ENCODE measurements at places on chromosomes 6 and 20. TPM values are rescaled to one million over a fixed set of nuclear protein-coding genes. Genes with fewer than 3 reads are reported as not detected.

DNA sequence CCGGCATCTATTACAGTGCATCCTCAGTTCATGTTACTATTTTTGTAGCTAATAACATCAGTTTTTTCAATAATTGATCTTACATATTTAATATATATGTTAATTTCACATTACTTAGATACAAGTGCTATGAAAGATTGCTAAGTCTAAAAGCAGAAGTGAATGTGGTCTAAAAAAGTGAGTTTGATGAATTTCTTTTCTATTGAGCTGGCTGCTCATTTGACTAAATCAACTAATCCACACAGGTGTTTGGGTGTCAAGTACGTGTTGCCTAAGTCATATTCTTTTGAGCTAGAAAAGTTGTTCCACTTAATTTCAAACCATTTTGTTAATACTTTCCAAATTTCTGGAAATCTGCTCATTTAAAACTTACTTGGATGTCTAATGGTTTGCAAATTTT, 46.6 kb upstream of the EZR start:
- H3K36me3 ChIP-seq: no peaks in the 10 kb centered on the region
- no peak overlapping the region for H3K4me3 ChIP-seq
- H3K4me1 ChIP-seq: peaks cover 1% of the 10 kb centered on the region
- no peak overlapping the region for H3K27ac ChIP-seq
- DNase-seq: no peak
- H3K27me3 ChIP-seq: no peaks in the 10 kb centered on the region

DNA sequence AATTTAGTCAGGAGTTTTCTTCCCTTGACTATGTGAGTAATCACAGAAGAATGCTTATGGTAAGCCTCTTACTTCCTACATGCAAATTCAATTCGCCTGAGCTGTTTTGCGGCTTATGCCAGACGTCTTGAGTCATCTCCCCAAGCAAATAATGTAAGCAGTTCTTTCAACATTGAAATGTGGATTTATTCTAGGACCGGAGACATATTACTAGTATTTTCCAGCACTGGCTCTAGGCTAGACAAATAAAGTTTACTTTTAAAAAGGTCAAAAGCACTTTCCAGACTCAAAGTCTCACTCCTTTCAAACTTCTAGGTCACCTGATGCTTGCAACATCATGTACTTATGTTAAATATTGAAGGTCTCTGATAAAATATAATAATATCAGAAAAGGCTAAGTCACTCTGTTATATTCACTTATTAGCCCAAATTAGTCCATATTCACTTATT, 38.1 kb upstream of the NOX3 start:
- H3K36me3 ChIP-seq: no peaks in the 10 kb centered on the region
- H3K4me1 ChIP-seq: peaks cover 4% of the 10 kb centered on the region
- H3K27ac ChIP-seq: peak overlapping the region; percentile 40
- H3K27me3 ChIP-seq: no peaks in the 10 kb centered on the region
- H3K4me3 ChIP-seq: no peak overlapping the region

GCNT2 gene
- 0.92 TPM for total RNA-seq

C6orf58 gene
- not detected for total RNA-seq

PRRT1 gene
- total RNA-seq: 3.6 TPM

DNA sequence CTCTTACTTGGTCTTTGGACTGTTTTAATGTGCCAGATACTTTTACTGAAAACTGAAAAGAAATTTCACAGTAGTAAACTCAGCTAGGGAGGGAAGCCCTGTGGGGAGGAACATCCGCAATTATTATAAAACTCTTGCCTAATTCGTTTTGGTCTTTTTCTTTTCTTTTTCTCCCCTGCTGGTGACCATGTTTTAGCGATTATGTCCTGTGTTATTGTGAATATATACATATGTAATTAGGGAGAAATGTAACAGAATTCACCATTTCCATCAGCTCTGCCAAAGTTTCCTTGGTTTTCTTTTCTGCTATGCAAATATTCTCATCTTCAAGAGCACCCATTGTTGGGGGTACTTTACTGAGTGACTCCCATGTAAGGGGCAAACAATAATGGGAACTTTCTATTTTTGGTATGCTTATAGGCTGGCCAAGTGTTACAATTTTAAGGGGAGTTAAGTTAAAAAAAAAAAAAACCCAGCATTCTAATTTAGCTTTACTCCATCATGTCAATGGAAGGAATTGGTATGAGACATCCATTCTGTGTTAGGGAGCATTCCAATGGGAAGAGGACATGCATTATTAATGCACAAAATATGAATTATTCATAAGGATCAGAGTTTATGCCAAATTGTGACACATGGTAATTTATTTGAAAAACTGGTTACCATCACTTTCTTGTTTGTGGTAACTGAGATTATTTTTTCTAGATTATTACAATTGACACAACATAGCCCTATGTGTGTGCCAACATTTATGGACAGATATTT, 2.0 kb downstream of the DOK5 start:
- H3K4me1 ChIP-seq: peaks cover 1% of the 10 kb centered on the region
- no peak overlapping the region for H3K27ac ChIP-seq
- H3K36me3 ChIP-seq: no peaks in the 10 kb centered on the region
- H3K4me3 ChIP-seq: no peak overlapping the region
- H3K27me3 ChIP-seq: no peaks in the 10 kb centered on the region

- no peak overlapping the region for H3K27ac ChIP-seq
- no peak for DNase-seq
- no peaks in the 10 kb centered on the region for H3K36me3 ChIP-seq
Measured at GRCh38 chr6:167717867-167718266, 108.8 kb upstream of the AFDN start.

DNA sequence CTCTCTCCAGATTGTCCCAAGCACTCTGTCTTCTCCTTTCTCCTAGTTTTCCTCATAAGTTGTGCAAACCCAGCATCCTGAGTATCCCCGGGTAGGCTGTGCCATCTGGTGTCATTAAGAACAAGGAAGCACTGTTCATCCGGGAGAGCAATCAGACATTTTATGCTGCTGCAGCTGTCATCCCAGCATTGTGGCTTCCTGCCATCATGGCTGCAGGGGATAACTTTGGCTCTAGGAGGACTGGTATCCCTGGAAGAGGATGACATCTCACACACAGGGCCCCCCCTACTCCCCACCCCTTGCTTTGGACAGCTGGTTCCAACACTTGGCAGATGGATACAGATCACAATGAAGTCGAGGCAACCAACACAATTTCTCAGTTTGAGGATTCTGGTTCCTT, 1195.1 kb upstream of the MAP3K7 start:
- H3K36me3 ChIP-seq: no peaks in the 10 kb centered on the region
- no peak overlapping the region for H3K27ac ChIP-seq
- H3K4me3 ChIP-seq: no peak overlapping the region
- no peaks in the 10 kb centered on the region for H3K4me1 ChIP-seq
- no peaks in the 10 kb centered on the region for H3K27me3 ChIP-seq

GRCh38 chr6:114432400-114432799, 89.6 kb upstream of the HS3ST5 start:
- H3K27me3 ChIP-seq: no peaks in the 10 kb centered on the region
- H3K27ac ChIP-seq: no peak overlapping the region
- H3K36me3 ChIP-seq: no peaks in the 10 kb centered on the region
- DNase-seq: no peak
- H3K4me3 ChIP-seq: no peak overlapping the region

DNA sequence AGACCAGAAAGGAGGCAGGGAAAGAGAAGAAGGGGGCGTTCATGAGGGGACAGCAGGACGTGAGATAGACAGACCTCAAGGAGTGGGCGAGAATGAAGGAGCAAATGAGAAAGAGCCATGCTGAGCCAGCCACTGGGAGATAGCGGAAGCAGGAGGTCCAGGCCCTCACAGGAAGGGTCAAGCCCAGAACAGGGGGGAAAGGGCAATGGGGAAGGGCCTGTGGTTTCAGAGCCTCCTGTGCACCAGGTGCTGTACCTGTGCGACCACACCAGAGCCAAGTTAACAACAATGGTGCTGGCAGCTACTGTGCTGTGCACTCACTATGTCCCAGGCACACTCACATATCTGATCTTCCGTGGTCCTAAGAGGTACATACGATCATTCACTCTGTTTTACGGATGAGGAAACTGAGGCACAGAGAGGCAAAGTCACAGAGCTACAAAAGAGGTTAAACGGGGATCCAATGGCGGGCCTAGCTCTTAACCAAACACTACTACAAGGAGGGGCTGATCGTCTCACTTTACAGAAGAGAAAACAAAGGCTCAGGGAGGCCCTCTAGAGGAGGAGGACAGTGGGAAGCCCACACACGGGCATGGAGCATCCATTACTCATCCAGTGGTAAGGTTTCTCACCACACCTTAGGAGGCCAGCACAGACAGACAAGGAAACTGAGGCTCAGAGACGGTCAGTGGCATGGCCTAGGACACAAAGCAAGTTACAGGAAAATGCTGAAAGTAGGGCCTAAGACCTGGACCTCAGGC, 129.1 kb downstream of the PREX1 start:
- peaks cover 14% of the 10 kb centered on the region for H3K4me1 ChIP-seq
- no peak overlapping the region for H3K27ac ChIP-seq
- H3K36me3 ChIP-seq: no peaks in the 10 kb centered on the region
- H3K27me3 ChIP-seq: no peaks in the 10 kb centered on the region
- no peak overlapping the region for H3K4me3 ChIP-seq
- no peak for DNase-seq

C6orf15 gene
- not detected for total RNA-seq

DNA sequence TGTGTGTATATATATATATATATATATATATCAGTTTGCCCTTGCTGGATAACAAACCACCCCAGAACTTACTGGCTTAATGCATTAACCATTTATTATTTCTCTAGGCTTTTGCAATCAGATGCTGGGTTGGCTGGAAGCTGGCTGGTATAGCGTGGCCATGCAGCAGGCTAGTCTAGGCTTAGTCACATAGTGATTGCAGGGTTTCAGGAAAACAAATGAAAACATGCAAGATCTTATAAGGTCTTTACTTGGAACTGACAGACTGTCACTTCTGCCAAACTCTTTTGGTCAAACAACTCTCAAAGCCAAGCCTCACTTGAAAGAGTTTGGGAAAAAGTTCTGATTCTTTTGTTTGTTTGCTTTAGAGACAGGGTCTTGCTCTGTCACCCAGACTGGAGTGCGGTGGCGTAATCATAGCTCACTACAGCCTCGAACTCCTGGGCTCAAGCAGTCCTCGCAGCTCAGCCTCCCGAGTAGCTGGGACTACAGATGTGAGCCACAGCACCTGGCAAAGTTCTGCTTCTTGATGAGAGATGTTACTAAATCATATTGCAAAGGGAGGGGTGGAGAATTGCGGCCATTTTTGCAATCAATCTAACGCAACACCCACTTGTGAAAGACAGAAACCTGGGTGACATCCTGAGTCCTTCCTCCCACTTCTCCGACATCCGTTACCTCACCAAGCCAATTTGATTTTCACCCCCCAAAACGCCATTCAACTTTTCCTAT, 74.6 kb upstream of the RNF24 start:
- no peak for DNase-seq
- H3K4me3 ChIP-seq: no peak overlapping the region
- no peaks in the 10 kb centered on the region for H3K36me3 ChIP-seq
- H3K4me1 ChIP-seq: peaks cover 3% of the 10 kb centered on the region
- H3K27ac ChIP-seq: no peak overlapping the region
- no peaks in the 10 kb centered on the region for H3K27me3 ChIP-seq

- H3K4me3 ChIP-seq: no peak overlapping the region
- H3K27me3 ChIP-seq: no peaks in the 10 kb centered on the region
- H3K36me3 ChIP-seq: no peaks in the 10 kb centered on the region
- no peak overlapping the region for H3K27ac ChIP-seq
- peaks cover 2% of the 10 kb centered on the region for H3K4me1 ChIP-seq
Measured at GRCh38 chr6:1524040-1524480, 85.7 kb upstream of the FOXC1 start.

DNA sequence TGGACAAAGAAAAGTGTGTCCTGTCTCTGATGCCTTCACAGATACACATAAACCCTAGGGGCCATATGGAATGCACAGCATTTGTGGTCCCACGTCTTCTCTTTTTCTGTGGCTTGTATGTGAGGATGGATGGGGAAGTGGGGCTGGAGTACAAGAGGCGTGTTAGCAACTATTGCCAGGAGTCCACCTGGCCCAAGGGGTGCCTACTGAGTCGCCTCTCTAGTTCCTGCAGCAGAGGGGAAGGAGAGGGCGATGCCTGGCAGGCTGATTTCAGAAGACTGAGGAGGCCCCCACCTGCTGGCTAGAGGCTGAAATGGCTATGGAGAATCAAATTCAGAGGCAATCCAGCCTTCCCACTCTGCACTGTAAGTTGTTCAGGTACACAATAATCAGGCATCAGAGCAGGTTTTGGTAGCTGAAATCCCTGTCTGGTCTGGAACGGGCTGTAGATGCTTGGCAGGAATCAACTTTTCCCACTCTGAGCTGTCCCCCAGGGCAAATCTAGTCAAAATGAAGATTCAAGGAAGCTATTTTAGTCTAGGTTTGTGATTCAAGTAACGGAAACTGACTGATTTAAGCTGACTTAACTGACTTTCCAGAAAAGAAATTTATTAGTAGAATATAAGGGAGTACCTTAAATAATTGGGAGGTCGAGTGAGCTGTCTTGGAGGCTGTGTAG, 14.9 kb upstream of the PPARD start:
- no peaks in the 10 kb centered on the region for H3K36me3 ChIP-seq
- H3K4me3 ChIP-seq: no peak overlapping the region
- H3K4me1 ChIP-seq: no peaks in the 10 kb centered on the region
- peak; percentile 44 for DNase-seq

DNA sequence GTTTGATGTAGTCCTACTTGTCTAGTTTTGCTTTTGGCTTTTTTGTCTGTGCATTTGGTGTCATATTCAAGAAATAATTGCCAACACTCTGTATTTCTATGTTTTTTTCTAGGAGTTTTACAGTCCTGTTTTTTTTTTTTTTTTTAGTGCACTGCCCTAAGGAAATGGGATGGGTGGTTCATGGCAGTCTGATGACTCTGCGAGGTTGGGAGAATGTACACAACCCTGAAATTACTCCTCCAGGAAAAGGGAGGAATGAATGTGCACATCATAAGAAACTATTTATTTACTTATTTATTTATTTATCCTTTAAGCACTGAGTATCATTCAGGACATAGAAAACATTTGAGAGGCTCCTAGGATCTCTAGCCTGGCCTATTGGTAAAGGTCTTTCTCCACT, 15.2 kb upstream of the SLC17A5 start:
- H3K27me3 ChIP-seq: no peaks in the 10 kb centered on the region
- H3K36me3 ChIP-seq: no peaks in the 10 kb centered on the region
- no peak overlapping the region for H3K27ac ChIP-seq
- DNase-seq: no peak

GRCh38 chr6:36676141-36677058, 2.1 kb upstream of the CDKN1A start:
- H3K27me3 ChIP-seq: no peaks in the 10 kb centered on the region
- DNase-seq: no peak
- H3K27ac ChIP-seq: peak overlapping the region; percentile 99
- H3K36me3 ChIP-seq: no peaks in the 10 kb centered on the region
- no peak overlapping the region for H3K4me3 ChIP-seq

DNA sequence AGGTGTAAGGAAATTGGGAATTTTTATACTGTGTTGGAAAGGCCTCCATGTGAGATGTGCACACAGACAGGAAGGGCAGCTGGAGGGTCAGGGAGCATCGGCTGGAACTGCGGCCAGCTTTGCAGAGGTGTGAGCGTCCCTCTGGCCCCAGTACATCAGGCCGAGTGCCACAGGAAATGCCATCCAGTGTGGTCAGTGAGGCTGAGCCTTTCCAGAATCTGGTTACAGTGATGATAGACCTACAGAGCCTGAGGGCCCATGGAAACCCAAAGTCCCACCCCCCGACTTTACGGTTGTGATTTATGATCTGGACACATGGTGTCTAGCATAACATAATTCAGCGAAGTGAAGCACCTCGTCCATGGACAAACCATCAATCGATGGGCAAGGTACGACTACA, 137.3 kb upstream of the PDE10A start:
- no peak for DNase-seq

CST7 gene
- 0.72 TPM for total RNA-seq

- no peaks in the 10 kb centered on the region for H3K27me3 ChIP-seq
- DNase-seq: no peak
- H3K4me3 ChIP-seq: no peak overlapping the region
- no peaks in the 10 kb centered on the region for H3K36me3 ChIP-seq
- H3K4me1 ChIP-seq: no peaks in the 10 kb centered on the region
- H3K27ac ChIP-seq: no peak overlapping the region
Measured at GRCh38 chr6:132261354-132261753, 139.9 kb downstream of the MOXD1 start.

ABT1 gene
- 17.5 TPM for total RNA-seq

All from ovary (tissue), 10 donors.